Activated naive CD8-positive, alpha-beta T cell treated with anti-CD3 and anti-CD28 coated beads, Interleukin-2, amount 10 ng/mL, durations not matched to agents 7 days and 5 days (primary cell): ENCODE measurements at places on chromosomes 12 and 14. TPM values are rescaled to one million over a fixed set of nuclear protein-coding genes. Genes with fewer than 3 reads are reported as not detected.

BCDIN3D gene
- total RNA-seq = 11.4 TPM

CMA1 gene
- total RNA-seq = 0.51 TPM

RHEBL1 gene
- 9.7 TPM for total RNA-seq

PKP2 gene
- total RNA-seq = not detected

DEGS2 gene
- 0.14 TPM for total RNA-seq

NANOG gene
- not detected for total RNA-seq

C14orf132 gene
- total RNA-seq = 1.7 TPM

BATF gene
- total RNA-seq = 31.3 TPM

TAS2R9 gene
- not detected for total RNA-seq

ENDOU gene
- total RNA-seq = 0.30 TPM

TBPL2 gene
- not detected for total RNA-seq

FBXO21 gene
- 36.2 TPM for total RNA-seq

TAS2R46 gene
- 1.4 TPM for total RNA-seq

SUDS3 gene
- total RNA-seq = 27.3 TPM

RFLNA gene
- total RNA-seq = not detected

CD27 gene
- total RNA-seq = 152 TPM

CAPS2 gene
- total RNA-seq = 9.9 TPM

RPGRIP1 gene
- total RNA-seq = not detected

DTX1 gene
- 0.57 TPM for total RNA-seq

AKAP3 gene
- total RNA-seq = 4.1 TPM

KRT77 gene
- total RNA-seq = not detected

CIDEB gene
- total RNA-seq = 33.7 TPM

PIK3C2G gene
- total RNA-seq = not detected

PPFIA2 gene
- total RNA-seq = not detected

PRB2 gene
- not detected for total RNA-seq

FOXM1 gene
- 86.9 TPM for total RNA-seq

RBP5 gene
- total RNA-seq = 1.3 TPM

CSAD gene
- total RNA-seq = 28.1 TPM

TSFM gene
- total RNA-seq = 23.0 TPM

LRRC43 gene
- not detected for total RNA-seq

GPR137C gene
- 0.47 TPM for total RNA-seq

NOVA1 gene
- total RNA-seq = 0.40 TPM

METAP2 gene
- total RNA-seq = 64.3 TPM

C12orf57 gene
- 217 TPM for total RNA-seq

LRCOL1 gene
- not detected for total RNA-seq

CLMN gene
- 3.7 TPM for total RNA-seq

TAS2R10 gene
- total RNA-seq = 0.58 TPM

PLBD1 gene
- not detected for total RNA-seq

AREL1 gene
- 47.0 TPM for total RNA-seq

ZDHHC22 gene
- not detected for total RNA-seq

CD163 gene
- total RNA-seq = 5.3 TPM

NEMF gene
- 90.1 TPM for total RNA-seq

HOTAIR gene
- not detected for total RNA-seq

SDS gene
- total RNA-seq = 0.36 TPM

ITGB7 gene
- 415 TPM for total RNA-seq

FAIM2 gene
- 0.22 TPM for total RNA-seq

TEX52 gene
- total RNA-seq = not detected

PLA2G1B gene
- total RNA-seq = not detected

VDR gene
- 13.9 TPM for total RNA-seq
